ENCODE measurements at places on chromosomes 7 and 10.

DNA sequence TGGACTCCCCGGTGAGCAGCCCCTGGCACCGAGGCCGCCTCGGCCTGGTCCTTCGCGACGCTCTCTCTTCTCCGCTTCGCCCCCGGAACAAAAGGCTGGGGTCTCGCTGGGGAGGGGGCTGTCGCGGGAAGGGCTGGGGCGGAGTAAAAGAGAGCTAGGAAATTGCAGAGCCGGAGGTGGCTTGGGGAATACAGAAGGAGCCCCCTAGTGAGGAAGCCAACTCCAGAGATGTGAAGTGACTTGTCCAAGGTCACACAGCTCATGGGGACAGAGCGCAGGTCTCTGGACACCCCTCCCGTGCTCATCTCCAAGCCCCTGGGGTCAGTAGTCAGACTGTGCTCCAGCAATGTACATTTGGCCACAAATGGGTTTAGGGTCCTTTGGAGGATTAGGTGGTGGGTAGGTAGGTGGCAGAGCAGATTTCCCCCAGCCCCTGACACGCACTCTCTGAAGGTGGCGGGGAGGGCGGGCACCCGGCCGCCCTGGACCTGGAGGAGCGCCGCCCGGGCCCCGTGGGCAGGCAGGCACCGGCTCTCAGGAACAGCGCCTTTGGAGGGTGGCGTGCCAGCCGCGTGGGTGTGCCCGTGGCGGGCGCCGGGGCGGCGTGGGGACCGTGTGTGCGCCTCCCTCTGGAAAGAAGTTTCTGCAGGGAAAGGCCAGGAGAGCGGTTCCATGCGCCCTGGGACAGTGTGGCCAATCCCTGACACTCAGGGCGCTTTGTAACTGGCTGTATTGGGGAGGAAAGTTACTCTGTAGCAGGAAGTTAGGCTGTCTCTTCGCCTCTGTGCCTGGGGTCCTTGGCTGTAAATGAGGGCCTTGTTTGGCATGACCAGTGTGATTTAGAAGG lies 910 bp downstream of the WIPF3 start:
- no peak for DNase-seq

DNA sequence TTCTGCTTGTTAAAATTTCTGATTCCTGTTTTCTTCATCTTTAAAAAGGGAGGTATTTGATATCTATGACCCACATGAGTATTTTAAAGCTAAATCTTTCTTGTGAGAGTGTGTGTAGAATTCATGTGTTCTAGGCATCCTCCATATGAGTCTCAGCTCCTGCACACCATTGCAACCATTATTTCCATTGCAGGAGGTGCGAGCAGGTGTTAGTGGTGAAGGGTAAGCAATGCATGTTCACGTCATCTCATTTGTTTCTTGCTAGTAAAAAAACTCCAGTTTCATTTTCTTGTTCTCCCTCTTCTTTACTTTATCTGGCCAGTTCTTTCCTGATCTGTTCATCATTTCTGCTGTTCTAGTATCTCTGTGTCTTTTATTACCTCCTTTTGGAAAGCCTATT lies 100.5 kb downstream of the ADRA2A start:
- no peak for DNase-seq

- no peak for DNase-seq
Measured at GRCh38 chr10:43605850-43606322, 352 bp upstream of the ZNF485 start.

GRCh38 chr7:99003419-99003818 lies 125.1 kb downstream of the TRRAP start:
- DNase-seq = no peak

DNA sequence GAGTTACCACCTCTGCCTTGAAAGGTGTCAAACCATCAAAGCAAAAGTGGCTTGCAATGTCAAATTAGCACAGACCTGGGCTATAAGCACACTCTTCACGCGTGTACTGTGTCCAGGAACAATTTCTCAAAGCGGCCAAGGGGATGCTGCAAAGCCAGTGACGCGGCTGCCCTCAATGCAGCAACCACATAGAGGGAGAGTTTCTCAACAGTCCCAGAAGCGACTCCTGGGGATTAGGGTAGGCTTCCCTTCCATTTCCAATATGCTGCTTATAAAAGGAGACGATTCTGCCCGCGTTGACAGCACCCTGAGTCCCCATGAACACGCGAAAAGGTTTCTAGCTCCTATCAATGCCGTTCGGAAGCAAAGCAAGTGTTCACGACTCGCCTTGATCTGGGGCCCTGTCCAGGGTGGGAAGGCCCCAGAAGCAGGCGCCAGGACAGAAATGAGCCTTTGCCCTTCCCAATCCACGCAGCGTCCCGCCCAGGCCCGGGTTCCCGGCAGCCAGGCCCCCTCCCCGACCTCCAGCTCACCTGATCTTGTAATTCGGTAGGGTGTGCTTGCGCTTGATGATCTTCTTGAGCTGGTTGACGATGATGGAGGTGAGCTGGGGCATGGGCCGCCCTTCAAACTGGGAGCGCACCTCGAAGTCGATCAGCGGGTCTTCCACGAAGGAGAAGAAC lies 1.3 kb downstream of the PDZD8 start:
- DNase-seq = peak; percentile 59

- DNase-seq = no peak
Measured at GRCh38 chr10:32376771-32377170, 29.8 kb upstream of the EPC1 start.

- no peak for DNase-seq
Measured at GRCh38 chr7:32577421-32577820, 82.1 kb downstream of the AVL9 start.

- no peak for DNase-seq
Measured at GRCh38 chr7:70893422-70893821, 238.5 kb upstream of the GALNT17 start.

DNA sequence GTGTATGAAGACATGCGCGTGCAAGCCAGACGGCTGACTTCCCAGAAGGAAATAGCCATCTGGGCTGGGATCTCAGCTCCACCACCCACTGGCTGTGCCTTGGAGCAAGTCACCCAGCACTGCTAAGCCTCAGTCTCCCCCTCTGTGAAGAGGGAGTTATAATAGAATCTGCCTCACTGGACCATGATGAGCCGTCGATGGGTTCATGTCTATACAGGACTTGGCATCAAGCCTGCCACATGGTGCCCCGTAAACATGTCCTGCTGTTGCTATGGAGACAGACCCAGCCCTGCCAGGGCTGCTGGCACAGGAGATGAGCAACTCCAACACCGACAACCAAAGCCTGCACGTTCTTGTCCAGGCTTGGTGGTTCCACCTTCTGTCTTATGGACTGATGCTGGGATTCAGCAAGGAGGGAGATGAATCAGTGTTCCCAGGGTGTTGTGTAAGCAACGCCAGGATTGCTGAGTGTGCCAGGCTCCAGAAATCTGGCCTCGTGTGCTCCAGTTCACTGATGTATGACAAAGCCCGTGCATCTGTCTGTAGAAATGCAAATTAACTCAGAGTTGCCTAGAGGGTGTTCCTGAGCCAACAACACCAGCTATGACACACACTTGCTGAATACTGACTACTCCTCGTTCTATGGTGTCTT lies 5.6 kb downstream of the GPR15LG start:
- DNase-seq = peak; percentile 43

DNA sequence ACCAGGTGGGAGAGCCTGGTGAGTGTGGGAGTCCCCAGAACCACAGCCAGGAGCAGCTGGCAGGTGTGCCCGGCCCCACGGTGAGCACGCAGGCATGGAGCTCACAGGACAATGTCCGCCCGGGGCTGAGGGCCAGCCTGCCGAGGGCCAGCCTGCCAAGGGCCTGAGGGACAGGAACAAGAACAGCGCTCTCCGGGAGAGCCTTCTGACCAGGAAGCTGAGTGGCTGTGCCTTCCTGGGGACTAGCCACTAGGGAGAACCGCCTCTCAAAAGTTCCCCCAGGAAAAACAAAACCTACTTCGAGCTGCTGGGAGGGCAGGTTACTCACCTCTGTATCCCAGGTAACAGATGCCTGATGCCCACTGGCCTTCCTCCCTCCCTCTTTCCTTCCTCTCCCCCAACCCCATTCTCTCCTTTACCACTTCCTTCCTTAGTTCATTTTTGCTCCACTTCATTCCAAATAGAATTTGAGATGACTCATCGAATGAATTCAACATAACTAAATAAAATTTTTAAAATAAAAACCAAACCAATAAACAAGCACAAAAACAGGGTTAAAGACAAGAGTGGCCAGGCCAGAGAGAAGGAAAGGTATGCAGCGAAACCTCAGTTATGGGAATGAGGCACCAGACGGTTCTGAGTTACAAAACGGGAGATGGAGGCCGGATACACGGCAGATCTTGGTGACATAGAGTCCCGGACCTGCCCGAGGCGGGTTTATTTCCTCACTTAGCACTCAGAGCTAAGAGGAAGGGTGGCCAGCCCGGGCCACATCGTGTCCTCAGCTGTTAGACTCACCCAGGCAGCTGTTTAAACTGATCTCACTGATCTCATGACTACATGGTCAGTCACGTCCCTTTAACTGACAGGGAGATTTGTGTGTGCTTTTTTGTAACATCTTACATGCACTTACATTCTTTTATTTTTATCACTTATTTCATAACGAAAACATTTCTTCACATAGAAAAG lies 128.5 kb downstream of the TNS3 start:
- DNase-seq = no peak

- DNase-seq = no peak
Measured at GRCh38 chr7:11760372-11760771, 71.6 kb downstream of the THSD7A start.

- DNase-seq = no peak
Measured at GRCh38 chr10:74500816-74501215, 325.6 kb upstream of the KAT6B start.

GRCh38 chr7:234051-234707 lies 41.8 kb downstream of the FAM20C start:
- no peak for DNase-seq

DNA sequence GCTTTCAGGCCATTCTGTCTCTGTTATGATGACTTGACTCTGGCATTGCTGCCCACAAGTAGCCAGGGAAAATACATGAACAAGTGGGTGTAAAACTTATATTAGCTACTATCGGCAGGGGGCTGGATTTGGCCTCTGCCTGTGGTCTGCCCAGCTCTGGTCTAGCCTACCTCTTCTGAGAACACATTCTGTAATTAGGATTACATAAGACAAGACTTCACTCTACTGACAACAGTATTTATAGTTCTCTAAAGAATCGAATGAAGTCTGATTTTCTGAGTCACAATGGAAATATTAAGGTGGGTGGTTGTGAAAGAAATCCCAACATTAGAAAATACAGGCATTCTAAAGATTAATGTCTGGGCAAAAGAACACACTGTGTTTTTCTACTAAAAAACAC lies 55.5 kb downstream of the DLD start:
- no peak for DNase-seq

- DNase-seq = no peak
Measured at GRCh38 chr7:158402471-158402870, 185.2 kb downstream of the PTPRN2 start.

DNA sequence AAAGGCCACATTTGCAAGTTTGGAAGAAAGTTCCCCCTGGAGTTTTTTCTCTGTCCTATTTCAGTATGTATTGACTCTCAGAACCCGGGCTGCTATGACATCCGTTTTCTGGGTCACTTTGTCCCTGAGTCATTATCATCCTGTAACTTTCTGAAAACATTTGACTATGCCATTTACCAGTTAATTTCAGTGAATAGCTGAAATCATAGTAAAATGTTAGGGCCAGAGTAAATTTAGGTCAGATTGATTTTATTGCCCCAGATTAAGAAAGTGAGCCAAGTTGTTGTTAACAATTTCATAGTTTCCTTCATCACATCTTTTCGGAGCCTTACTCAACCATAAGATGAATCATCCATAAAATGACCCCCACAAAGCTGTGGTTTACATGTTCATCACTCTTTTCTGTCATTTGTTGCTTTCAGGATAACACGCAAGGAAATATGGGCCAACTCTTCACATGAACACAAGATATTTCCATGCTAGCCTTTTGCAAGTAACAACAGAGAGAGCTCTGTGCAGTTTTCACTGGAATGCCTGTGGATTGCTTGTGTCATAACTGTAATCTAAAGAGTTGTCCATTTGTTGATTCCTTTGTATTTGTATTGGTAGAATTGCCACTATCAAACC lies 3.9 kb upstream of the MACC1 start:
- DNase-seq = no peak

GRCh38 chr10:9075420-9075819 lies 1020.9 kb downstream of the GATA3 start:
- peak; percentile 21 for DNase-seq

DNA sequence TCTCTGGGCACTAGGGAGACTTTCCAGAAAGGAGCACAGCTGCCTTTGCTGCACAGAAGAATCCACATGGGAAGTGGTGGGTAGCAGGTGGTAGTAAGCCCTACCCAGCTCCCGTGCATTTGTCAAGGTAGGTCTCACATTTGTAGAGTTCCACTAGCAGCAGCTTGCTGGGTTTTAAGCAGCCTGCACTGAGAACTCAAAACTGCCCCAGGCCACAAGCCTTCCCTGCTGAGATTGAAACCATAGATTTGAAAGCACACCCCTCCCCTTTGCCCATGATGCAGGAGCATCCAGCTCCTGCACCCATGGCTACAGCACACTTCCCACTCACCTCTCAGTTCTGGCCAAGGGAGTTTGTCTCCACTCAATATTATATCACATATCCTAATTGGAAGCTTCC lies 604.5 kb upstream of the STEAP1 start:
- DNase-seq = no peak

GRCh38 chr10:78196964-78197363 lies 163.3 kb downstream of the RPS24 start:
- DNase-seq = no peak

GRCh38 chr10:119296703-119297102 lies 89.3 kb downstream of the GRK5 start:
- no peak for DNase-seq

GRCh38 chr7:76358011-76358480 lies 745 bp downstream of the YWHAG start:
- DNase-seq = peak; percentile 41

- DNase-seq = no peak
Measured at GRCh38 chr10:100482834-100483185, 20.0 kb downstream of the WNT8B start.

DNA sequence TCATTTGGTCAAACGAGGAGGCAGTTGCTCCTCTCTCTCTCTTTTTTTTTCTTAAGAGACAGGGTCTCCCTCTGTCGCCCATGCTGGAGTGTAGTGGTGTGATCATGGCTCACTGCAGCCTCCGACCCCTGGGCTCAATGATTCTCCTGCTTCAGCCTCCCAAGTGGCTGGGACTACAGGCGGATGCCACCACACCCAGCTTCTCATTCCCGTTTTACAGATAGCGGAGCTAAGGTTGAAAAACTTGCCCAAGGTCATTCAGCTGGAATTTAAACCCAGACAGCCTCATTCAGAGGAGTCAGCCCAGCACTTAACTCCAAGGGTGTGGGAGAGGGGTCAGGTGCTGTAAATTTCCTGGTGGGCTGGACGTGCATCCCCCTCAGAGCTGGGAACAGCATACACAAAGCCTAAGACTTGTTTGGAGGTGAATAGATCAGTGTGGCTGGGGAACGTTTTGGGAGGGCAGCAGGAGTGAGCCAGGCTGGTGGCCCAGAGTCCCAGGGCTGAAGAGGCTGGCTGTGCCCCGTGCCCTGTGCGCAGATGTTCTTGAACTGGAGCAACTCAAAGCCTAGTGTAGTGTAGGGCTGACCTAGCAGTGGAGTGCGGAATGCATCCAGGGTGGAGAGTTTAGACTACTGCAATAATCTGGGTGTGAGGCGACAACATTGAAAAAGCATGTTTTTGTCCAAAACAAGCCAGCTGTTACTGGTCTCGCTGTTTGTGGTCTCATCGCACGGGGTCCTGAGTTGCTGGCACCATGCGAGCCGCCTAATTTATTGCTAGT lies 2.3 kb downstream of the HTRA1 start:
- no peak for DNase-seq

GRCh38 chr10:17290226-17290625 lies 62.2 kb downstream of the VIM start:
- DNase-seq = peak; percentile 26

- peak; percentile 4 for DNase-seq
Measured at GRCh38 chr10:77251297-77252013, 386.2 kb downstream of the KCNMA1 start.

GRCh38 chr10:3287572-3288445 lies 115.2 kb upstream of the PITRM1 start:
- no peak for DNase-seq

All from CD4-positive, alpha-beta T cell treated with Interleukin-10 for 1 hour (primary cell).